SJSA1 (cell line): ENCODE measurements at places on chromosomes 11 and 22. TPM values are rescaled to one million over a fixed set of nuclear protein-coding genes. Genes with fewer than 3 reads are reported as not detected.

- no peak for DNase-seq
These were observed 38.5 kb upstream of the GLYATL1 start for GRCh38 chr11:58900479-58901420.

The PGR gene
- not detected in 2 replicates for total RNA-seq

The DGKZ gene
- total RNA-seq = 43.7 and 47.6 TPM in 2 replicates

- peak; percentile 48 for DNase-seq
These were observed 221.9 kb upstream of the TBCEL start for GRCh38 chr11:120801801-120802689.

DNA sequence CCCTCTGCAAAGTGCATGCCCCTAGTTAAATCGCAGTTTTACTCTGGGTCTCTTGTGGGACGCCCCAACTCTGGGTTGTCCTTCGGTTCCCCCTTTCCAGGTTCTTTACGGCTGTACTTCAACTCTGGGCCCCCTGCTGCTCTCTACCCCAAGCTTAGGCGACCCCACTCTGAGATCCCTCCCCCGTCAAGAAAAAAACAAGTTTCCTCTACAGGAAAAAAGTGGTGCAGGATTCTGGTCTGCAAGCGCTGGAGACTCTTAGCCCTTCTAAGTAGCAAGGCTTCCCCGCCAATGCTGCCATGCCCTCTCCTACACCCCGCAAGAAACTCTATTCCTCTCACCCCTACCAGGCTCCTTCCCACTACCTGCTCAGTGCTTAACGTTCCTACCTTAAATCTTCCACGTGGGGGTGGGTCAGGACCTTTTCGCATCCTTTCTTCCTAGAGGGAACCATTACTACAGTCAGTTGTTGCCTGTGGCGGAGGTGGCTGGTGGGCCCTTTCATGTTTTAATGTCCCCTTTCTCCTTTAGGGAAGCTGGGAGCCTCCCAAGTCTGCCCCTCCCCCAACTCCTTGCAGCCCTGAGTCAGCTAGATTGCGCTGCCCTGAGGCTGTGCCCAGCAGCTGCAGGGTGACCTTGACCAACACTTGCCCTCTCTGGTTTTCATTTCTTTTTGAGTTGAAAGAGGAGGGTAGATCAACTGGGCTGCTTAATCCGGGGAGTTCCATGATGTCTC is 1.4 kb downstream of the NEFH start:
- DNase-seq = no peak

DNA sequence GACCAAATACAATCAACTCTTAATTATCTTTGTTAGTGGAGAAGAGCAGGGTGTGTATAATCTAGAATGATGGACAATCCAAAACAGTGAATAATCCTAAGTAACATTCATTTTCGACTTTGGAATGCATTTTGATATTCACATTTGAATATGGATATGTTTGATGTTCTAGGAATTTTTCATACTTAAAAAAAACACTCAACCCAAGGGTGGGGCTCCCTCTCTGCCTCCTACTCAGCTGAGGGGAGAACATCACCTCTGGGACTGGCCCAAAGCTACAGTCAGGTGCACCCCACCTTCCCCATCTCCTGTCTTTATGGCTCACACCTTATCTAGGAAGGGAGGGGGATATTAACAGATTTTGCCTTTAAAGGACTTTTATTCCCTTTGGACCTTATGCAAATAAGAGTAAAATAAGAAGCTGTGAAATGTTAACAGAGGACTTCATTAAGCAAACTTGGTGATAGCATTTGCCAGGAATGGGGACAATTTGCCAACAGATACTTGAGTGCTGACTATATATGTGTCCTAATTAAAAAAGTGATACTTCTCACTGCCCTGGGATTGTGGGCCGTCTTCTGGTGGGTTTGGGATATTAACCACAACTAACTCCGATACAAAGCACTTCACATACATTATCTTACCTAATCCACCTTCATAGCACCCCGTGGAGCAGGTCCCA is 187.0 kb downstream of the ST3GAL4 start:
- DNase-seq = no peak

GRCh38 chr22:29799217-29799680 is 32.1 kb downstream of the UQCR10 start:
- peak; percentile 30 for DNase-seq

- no peak for DNase-seq
These were observed 18.4 kb upstream of the SMIM38 start for GRCh38 chr11:69137151-69137844.

GRCh38 chr22:23820748-23821211 is 18.0 kb downstream of the DERL3 start:
- DNase-seq = no peak

GRCh38 chr22:19061471-19062138 is 60.6 kb downstream of the DGCR2 start:
- DNase-seq = no peak

The ZFTA gene
- total RNA-seq = 28.7 and 29.5 TPM in 2 replicates

- DNase-seq = peak; percentile 28
These were observed 858.8 kb downstream of the TBC1D22A start for GRCh38 chr22:47621253-47621652.
